ENCODE measurements at places on chromosomes 7 and 10.

DNA sequence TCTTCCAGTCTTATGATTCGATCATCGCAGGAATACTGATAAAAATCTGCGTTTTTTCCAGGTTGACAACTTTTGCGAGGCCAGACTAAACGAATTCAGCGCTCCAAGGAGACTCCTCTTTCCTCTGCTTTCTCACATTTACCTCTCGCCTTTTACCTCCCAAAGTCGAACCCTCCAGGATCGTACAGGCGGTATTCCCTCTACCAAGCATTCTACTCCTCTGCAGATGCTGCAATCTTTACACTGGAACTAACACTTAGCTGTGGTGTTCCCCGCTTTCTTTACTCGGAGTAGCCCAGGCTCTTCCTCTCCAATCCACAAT lies 449 bp downstream of the NUDT5 start:
- DNase-seq: no peak

- DNase-seq: no peak
Observed at GRCh38 chr10:15419279-15419874, 48.3 kb upstream of the FAM171A1 start.

DNA sequence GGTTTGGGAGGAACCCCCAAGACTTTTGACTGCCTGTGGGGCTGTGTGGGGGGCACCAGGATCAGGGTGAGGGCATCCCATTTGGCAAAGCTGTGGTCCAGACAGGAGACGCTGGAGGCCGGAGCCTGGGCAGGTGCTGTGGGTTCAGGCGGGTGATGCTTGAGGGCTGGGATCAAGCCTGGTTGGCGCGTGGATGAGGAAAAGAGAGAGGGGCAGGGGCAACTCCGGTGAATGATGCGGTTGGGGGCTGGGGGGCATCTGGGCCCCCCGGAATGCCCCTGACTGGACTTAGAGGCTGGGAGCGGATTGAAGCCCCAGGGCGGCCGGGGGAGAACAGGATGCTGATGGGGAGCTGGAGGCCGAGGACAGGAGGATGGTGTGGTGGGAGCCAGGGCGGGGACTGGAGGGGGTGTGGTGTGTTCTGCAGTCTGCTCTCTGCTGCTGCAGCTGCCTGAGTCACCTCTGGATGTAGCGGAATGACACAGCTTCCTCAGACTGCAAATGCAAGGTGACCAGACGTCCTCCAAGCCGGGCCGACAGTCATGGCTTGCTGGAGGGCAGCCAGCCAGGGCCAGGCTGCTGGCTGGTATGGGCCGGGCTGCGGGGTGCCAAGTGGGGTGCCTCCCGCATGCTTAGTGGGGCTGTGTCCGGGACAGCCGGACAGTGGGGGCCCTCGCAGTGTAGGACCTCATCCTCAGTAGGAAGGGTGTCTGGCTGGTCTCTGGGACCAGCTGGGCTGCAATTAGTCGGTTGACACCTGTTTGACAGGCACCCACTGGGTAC lies 3.2 kb downstream of the MAFK start:
- DNase-seq: no peak

DNA sequence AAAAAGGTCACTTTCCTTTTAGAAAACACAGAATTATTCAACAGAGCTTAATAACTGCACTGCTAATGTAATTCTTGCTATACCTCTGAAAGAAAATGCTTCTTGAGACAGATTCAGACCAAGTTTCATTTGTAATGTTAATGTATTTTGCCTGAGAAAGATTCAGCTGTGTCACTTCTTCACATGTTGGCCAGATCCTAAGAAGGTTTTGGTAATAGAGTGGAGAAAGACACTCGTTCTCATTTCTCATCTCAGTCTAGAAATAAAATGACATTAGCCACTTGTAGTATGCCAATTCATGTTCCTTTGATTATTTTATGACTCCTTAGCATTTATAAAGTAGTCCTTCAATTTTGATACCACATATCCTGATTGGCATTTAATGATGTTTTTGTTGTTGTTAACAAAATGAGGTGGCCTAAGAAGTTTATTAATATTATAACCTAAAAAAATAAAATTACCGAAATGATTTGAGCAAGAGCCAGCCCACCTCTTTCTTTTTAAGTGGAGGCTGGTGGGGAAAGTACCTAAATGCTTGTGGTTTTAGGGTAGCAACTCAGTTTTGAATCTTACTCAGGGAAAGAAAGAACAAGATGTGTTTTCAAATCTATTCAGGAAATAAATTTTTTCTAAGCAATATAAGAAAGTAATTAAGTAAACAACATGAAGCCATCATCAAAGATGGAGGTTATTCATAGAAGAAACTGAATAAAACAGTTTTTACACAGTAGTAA lies 16.4 kb upstream of the ELAPOR2 start:
- DNase-seq: no peak

- no peak for DNase-seq
Observed at GRCh38 chr7:112225006-112225405, 18.5 kb downstream of the ZNF277 start.

DNA sequence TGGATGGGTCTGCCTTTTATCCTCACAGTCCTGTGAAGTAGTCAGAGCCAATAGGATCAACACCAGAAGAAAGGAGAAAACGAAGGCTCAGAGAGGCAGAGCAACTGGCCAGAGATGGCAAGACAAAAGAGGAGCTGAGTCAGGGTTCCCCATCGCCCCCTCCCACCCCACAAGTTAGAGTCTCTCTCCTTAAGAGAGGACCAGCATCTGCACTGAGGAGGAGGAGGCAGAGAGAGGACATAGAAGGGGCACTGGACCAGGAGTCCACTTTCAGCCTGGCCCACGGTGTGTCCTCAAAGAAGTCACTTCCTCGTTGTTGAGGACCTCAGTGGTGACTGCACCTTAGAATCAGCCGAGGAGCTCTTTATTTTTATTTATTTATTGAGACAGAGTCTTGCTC lies 11.6 kb downstream of the SPOCK2 start:
- DNase-seq: no peak

- DNase-seq: no peak
Observed at GRCh38 chr10:14580671-14581332, 193.9 kb downstream of the FAM107B start.

- DNase-seq: no peak
Observed at GRCh38 chr10:64396105-64396708, 875.0 kb downstream of the REEP3 start.

- DNase-seq: no peak
Observed at GRCh38 chr7:29565224-29565630, 1.6 kb downstream of the PRR15 start.

- no peak for DNase-seq
Observed at GRCh38 chr10:16989826-16990293, 139.8 kb downstream of the CUBN start.

GRCh38 chr7:150514748-150515222 lies at the start of gene GIMAP7:
GIMAP7 (plus strand) TSS chr7:150514872; CDS start chr7:150519975, 5,103 bp downstream.
- DNase-seq: no peak

- no peak for DNase-seq
Observed at GRCh38 chr10:49534670-49535381, 4.1 kb downstream of the ERCC6 start.

DNA sequence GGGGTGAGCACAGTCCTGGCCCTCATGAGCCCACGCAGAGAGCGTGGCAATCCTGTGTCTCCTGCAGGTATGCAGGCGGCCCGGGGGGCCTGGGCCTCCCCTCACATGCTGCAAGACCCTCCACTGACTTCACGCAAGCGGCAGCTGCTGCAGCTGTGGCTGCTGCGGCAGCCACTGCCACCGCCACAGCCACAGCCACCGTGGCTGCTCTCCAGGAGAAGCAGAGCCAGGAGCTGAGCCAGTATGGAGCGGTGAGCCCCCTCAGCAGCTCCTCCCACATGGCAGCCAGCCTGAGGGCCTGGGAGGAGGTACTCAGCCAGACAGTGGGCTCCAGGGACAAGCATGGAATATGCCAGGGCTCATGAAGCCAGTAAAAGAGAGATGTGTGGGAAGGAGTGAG lies 8.7 kb downstream of the ZMIZ2 start:
- no peak for DNase-seq

- no peak for DNase-seq
Observed at GRCh38 chr10:55203319-55203718, 402.3 kb upstream of the PCDH15 start.

DNA sequence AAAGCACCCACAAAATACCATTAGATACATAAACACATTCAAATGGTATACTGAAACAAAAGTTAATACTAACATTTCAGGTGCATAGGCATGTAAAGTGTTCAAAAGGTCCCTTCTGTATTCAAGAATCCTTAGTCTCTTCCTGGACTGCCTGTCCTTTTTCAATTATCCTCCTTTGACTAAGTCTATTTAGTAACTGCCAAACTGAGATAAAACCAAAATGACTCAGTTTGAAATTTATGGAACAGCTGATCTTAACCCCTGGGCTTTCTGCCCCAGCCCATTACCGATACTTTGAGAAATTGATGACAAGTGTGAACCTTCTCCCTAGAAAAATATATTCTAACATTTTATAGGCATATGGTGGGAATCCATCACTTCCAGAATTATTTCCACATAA lies 5.4 kb downstream of the EPC1 start:
- DNase-seq: no peak

GRCh38 chr7:134764365-134764764 lies 15.1 kb upstream of the CALD1 start:
- DNase-seq: no peak

DNA sequence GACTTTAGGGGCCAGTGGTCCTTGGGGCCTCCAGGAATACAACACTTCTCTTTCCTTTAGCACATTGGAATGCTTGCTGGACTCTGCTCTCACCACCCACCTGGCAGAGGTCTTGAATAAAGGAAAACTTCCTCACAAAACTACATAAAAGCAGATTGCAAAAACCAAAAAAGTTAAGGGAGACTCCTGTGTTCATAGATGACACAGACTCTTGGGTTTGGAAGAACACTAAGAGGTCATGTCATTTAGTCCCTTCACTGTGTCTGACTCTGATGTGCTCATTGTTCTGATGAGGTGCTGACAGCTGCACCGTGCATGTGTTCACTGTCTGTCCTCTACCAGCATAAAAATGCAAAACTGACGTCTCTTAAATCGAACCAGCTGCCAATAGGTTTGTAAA lies 11.4 kb downstream of the BLNK start:
- no peak for DNase-seq

GRCh38 chr7:1646957-1647891 lies 22.9 kb upstream of the ELFN1 start:
- no peak for DNase-seq

- no peak for DNase-seq
Observed at GRCh38 chr10:33098951-33099663, 141.1 kb upstream of the ITGB1 start.

DNA sequence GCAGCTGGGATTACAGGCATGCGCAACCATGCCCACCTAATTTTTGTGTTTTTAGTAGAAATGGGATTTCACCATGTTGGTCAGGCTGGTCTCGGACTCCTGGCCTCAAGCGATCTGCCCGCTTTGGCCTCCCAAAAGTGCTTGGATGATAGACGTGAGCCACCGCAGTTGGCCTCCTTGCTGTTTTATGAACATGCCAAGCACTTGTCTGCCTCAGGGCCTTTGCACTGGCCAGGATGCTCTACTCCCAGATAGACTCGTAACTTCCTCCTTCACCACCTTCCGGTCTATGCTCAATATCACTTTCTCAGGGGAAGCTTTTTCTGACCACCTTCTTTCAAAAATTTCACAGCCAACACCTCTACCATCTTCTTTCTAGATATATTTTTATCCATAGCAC lies 6.3 kb downstream of the SLC26A5 start:
- no peak for DNase-seq

DNA sequence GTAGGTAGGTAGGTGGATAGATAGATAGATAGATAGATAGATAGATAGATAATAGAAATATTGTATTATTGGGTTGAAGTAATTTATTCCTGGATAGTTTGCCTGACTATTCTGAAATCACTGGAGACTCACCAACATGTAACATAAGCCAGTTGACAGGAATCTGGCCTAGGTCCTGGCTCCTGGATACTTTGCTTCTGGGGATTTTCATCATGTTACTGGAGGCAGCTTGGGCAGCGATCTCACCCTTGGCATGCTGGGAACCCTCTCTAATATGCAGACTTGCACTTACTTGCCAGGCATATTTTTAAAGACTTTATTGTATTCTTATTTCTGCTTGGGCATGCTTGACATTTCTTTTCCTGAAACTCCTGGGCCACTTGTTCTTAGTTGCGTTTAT lies 709.1 kb upstream of the FZD8 start:
- no peak for DNase-seq

All from NCI-H1417 treated with DMSO at 0.1 percent for 48 hours (cell line).